ENCODE measurements at places on chromosomes 2 and 18. TPM values are rescaled to one million over a fixed set of nuclear protein-coding genes. Genes with fewer than 3 reads are reported as not detected.
A peak's percentile ranks its signal among the peaks of the same experiment; 100 is the strongest.

GRCh38 chr2:218880102-218880858 lies at the start of gene WNT10A:
WNT10A (plus strand) TSS chr2:218880852; CDS start chr2:218880996, 144 bp downstream.
- no peak within 1 kb of the TSS for H3K27ac ChIP-seq
- no peaks in the 10 kb centered on the region for H3K36me3 ChIP-seq
- peaks cover 91% of the 10 kb centered on the region for H3K27me3 ChIP-seq
- H3K4me1 ChIP-seq = no peaks in the 10 kb centered on the region

DNA sequence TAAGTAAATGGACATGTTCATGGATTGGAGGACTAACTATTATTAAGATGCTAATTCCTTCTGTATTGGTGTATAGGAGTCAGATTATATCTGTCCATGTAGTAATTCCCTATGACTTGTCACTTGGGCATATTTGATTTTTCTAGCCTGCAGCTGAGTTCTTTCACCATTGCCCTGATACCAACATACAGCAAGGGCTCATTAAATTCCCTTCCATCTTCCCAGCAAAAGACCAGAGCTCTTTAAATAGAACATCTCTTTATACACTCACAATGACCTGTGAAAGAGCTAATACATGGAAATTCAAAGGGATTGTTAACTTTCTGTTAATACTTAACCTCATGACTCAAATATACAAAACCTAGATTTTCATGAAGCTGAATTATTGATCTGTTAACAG lies 492.3 kb upstream of the VRK2 start:
- H3K36me3 ChIP-seq = no peaks in the 10 kb centered on the region
- no peak overlapping the region for H3K27ac ChIP-seq
- no peaks in the 10 kb centered on the region for H3K27me3 ChIP-seq
- no peak for DNase-seq
- H3K4me3 ChIP-seq = no peak overlapping the region

Gene COL4A3
- total RNA-seq = not detected

- no peak overlapping the region for H3K27ac ChIP-seq
- no peak overlapping the region for H3K4me3 ChIP-seq
- H3K36me3 ChIP-seq = no peaks in the 10 kb centered on the region
- no peaks in the 10 kb centered on the region for H3K4me1 ChIP-seq
- DNase-seq = peak; percentile 55
- no peaks in the 10 kb centered on the region for H3K27me3 ChIP-seq
These were observed 127.5 kb upstream of the MMADHC start for GRCh38 chr2:149715005-149715592.

DNA sequence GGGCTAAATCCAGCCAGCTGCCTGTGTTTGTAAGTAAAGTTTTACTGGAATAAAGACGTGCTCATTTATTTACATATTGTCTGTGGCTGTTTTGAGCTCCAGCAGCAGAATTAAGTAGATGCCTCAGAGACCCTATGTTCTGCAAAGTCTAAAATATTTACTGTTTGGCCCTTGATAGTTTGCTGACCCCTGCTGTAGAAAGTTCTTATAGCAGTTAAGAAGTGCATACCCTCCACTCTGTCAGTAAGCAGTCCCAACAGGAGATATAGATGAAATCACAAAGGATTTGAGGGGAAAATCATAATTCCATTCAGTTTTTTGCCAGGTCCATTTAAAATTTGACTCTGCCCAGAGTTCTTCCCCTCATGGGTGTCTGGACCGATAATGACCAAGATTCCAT lies 50.1 kb upstream of the ITM2C start:
- H3K27me3 ChIP-seq = no peaks in the 10 kb centered on the region
- H3K4me1 ChIP-seq = peaks cover 6% of the 10 kb centered on the region
- no peak overlapping the region for H3K27ac ChIP-seq

GRCh38 chr2:109028277-109028676 lies 39.3 kb upstream of the EDAR start:
- H3K4me1 ChIP-seq = no peaks in the 10 kb centered on the region
- no peak overlapping the region for H3K27ac ChIP-seq
- H3K4me3 ChIP-seq = no peak overlapping the region
- H3K36me3 ChIP-seq = no peaks in the 10 kb centered on the region

DNA sequence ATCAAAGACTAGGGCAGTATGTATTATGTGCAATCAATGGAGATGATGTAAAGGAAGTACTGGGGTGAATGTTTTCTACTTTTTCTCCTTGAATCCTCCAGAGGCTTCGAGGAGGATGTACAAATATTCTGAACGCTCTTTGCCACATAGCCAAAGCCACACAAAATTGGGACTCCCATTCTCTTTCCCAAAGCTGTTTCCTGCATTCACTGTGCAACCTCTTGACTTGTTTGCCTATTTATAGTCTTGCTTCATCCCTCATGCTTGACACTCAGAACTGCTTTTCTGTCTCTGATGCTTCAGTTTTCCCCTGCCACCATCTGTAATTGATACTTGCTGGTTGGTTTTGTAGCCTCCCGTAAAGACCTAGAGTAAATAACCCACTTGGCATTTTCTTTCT lies 208.2 kb upstream of the RBMS1 start:
- no peak overlapping the region for H3K4me3 ChIP-seq
- H3K27me3 ChIP-seq = no peaks in the 10 kb centered on the region
- no peaks in the 10 kb centered on the region for H3K36me3 ChIP-seq
- peaks cover 2% of the 10 kb centered on the region for H3K4me1 ChIP-seq
- DNase-seq = no peak

DNA sequence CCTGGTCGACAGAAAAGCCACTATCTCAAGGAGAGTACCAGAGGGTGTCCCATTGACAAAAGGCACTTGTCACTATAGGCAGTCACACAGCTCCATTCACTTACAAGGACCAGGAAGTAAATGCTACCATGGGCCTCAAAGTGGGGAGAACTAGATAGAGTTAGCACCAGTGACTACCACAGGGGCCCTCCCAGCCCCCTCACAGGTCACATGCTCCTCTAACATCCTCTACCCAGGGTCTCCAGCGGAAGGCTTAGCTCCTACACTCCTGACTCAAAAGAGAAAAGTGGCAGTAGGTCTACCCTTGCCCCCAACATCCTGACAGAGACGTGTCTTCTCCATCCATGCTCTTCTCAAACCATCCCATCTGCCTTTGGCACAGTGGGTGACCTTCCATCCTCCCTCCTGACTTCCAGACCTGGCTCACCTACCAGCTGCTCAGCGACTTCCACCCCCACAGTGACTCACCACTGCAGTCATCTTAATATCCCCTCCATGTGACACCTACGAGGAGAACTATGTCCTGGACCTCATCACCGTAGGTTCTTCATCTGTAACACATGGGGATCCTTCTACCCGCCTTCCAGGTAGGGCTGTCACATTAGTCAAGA lies 5.6 kb upstream of the DNMT3A start:
- no peak overlapping the region for H3K27ac ChIP-seq
- peaks cover 12% of the 10 kb centered on the region for H3K4me1 ChIP-seq
- H3K27me3 ChIP-seq = no peaks in the 10 kb centered on the region
- H3K4me3 ChIP-seq = no peak overlapping the region
- peak; percentile 72 for DNase-seq

Gene CYP1B1
- total RNA-seq = 1.1 TPM

Gene EDAR
- not detected for total RNA-seq
